G401 (cell line): ENCODE measurements at places on chromosomes 13 and 19.
A peak's percentile ranks its signal among the peaks of the same experiment; 100 is the strongest.

DNA sequence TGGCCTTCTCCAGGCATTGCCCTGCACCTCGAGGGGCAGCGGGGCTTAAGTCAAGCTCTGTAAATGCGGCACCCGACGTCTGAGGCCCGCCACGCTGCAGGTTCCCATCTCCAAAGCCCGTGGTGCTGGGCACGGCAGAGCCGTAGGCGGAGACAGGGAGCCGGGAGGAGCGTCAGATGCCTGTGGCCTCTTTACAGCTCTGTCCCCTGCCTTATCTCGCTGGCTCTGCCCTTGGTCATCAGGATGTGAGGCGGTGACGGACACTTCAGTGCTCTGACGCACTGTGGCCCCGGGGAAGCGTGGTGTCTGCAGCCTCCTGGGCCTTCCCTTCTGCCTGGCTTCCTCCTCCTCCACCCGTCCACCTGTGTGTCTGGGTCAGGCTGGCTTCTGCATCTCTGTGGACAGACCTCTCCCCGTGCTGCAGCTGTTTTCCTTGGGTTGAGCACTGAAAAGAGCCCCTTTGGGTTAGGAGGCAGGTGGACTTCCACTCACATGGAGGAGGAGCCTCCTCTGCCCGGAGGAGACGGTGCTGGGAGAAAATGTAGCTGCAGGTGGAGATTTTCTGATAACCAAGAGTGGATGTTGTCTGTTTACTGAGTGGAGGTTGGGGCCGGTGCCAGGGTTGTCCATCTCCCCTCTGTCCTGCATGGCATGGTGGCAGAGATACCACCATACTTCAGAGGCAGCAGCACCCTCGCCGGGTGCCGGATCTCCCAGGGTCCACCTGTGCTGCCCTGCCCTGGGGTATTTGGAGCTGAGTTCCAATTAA lies 14.6 kb downstream of the MCF2L start:
- peak; percentile 77 for DNase-seq

DNA sequence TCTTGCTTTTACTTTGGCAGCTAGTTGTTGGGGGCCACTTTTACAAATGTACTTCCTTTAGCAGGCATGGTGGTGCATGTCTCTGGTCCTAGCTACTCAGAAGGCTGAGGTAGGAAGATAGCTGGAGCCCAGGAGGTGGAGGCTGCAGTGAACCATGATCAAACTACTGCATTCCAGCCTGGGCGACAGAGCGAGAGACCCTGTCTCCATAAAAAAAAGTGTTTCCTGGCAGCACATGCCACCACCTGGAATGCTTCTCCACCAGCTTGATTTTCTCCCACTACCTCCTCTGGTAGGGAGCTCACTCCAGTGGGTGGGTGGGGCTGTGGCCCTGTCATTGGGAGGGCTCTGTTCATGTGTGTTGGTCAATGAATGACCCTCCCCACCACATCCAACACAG lies 12.5 kb downstream of the FZR1 start:
- DNase-seq = no peak

- peak; percentile 22 for DNase-seq
Measured at GRCh38 chr19:6216996-6217751, 62.6 kb downstream of the MLLT1 start.

- no peak for DNase-seq
Measured at GRCh38 chr13:71964491-71965100, 97.6 kb upstream of the DACH1 start.

- DNase-seq = no peak
Measured at GRCh38 chr13:85137516-85137915, 661.7 kb downstream of the SLITRK6 start.

DNA sequence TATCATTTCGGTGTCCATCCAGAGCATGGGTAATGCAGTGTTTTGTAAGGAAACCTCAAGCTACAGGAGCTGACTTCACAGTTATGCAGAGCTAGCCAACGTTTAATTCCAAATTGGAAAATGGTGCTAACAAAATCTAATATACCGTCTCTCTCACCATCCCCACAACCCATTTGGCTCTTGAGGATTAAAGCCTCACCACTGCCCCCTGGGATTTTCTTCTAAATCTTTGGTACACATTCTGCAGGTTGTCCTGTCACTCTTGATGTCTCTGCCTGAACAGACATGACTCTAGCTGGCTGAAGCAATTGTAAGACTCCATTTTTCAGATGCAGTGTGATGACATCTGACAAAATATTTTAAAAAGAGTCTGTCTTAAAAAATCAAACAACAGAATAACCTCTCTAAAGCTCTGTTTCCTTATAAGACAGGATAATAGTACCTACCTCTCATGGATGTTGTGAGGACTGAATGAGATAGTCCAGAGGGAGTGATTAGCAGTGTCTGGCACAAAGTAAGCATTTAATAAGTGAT lies 451.8 kb downstream of the SUCLA2 start:
- no peak for DNase-seq

- DNase-seq = no peak
Measured at GRCh38 chr13:78032132-78032531, 113.5 kb upstream of the EDNRB start.

GRCh38 chr19:18844806-18845329 lies 13.1 kb downstream of the UPF1 start:
- no peak for DNase-seq

GRCh38 chr13:50797091-50797490 lies 46.4 kb downstream of the DLEU7 start:
- DNase-seq = peak; percentile 54

GRCh38 chr13:42101821-42102585 lies 53.6 kb downstream of the DGKH start:
- DNase-seq = no peak

- DNase-seq = no peak
Measured at GRCh38 chr19:54707962-54708361, 16.3 kb upstream of the KIR3DL3 start.

DNA sequence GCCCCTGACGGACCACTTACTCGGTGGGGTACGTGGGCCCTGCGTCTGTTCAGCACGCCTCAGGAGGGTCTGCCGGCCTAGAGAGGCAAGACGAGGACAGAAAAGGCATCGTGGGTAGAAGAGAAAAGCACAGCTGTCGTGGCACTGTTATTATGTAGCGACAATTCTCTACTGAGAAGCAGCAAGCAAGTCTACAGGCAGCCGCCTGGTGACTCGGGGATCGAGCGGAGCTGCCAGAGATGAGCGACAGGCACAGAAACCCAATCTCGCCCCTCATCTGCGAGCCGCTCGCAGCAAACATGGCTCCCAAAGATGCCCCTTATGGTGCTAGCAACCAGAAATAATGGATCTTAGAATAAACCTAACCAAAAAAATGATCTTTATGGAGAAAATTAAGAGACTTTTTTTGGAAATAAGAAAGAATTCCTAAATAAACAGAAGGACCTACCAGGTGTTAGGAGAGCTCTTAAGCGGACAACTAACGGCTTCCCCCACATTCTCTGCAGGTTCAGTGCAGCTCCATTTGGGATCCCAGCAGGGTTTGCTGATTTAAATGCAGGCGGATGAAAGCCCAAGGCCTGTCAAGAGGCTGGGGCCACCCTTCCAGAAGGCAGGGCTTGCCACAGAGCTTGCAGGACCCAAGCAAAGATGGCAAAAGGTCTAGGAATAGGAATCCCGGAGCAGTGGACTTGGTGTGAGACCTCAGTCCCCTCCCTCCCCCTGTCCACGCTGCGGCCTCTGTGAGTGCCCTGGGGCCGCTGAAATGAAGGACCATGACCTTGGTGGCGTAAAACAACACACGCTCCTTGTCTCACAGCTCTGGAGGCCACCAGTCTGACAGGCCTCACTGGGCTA lies 152.6 kb downstream of the KDM4B start:
- DNase-seq = peak; percentile 82

- no peak for DNase-seq
Measured at GRCh38 chr19:41915776-41916414, 12.4 kb downstream of the ERFL start.
